Right cardiac atrium (tissue), 5 donors: ENCODE measurements at places on chromosomes 2 and 18. TPM values are rescaled to one million over a fixed set of nuclear protein-coding genes. Genes with fewer than 3 reads are reported as not detected.

RAB27B gene
- total RNA-seq: 0.29 TPM

HJURP gene
- total RNA-seq: 0.94 TPM

MYO7B gene
- total RNA-seq: 0.45 TPM

ARHGAP25 gene
- 7.8 TPM for total RNA-seq

PLEK gene
- total RNA-seq: 4.2 TPM

TANK gene
- total RNA-seq: 30.7 TPM

CCDC141 gene
- 67.5 TPM for total RNA-seq

FBXO48 gene
- 0.96 TPM for total RNA-seq

GATA6 gene
- total RNA-seq: 85.8 TPM

CHN1 gene
- total RNA-seq: 8.1 TPM

TUBB8B gene
- total RNA-seq: not detected

KCNS3 gene
- total RNA-seq: 4.3 TPM

WNT10A gene
- not detected for total RNA-seq

MRPL19 gene
- 44.7 TPM for total RNA-seq

DNPEP gene
- total RNA-seq: 42.2 TPM

CYP1B1 gene
- total RNA-seq: 60.3 TPM

ALPP gene
- not detected for total RNA-seq

COLEC12 gene
- total RNA-seq: 6.6 TPM

HRH4 gene
- total RNA-seq: not detected

ZBTB7C gene
- 2.0 TPM for total RNA-seq

CASP10 gene
- total RNA-seq: 6.8 TPM

TNFAIP6 gene
- 1.1 TPM for total RNA-seq

ALPI gene
- total RNA-seq: not detected

PCARE gene
- total RNA-seq: 5.3 TPM

CDH19 gene
- total RNA-seq: 43.6 TPM

GKN1 gene
- not detected for total RNA-seq
